ENCODE measurements at places on chromosomes 3 and 15.

- no peak for DNase-seq
Observed at GRCh38 chr3:64209866-64210621, 15.2 kb downstream of the PRICKLE2 start.

DNA sequence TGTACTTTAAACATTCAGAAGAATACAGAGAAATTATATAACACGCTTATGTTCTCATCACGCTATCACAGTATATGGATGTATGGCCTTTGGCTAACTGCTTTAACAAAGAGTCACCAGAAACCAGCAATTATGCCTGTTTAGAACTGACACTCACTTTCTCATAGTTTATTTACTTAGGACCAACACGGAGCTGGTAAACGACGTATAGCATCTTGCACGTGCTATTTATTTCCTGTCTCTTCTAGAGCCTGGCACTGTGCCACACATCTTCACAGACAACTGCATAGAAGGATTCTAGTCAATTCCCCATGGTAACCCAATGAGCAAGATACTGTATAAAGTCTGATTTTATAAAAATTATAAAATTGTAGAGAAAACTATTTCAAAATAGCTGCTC is 43.6 kb downstream of the TBC1D2B start:
- DNase-seq = no peak

- DNase-seq = no peak
Observed at GRCh38 chr15:90819390-90819789, 49.0 kb upstream of the FURIN start.

DNA sequence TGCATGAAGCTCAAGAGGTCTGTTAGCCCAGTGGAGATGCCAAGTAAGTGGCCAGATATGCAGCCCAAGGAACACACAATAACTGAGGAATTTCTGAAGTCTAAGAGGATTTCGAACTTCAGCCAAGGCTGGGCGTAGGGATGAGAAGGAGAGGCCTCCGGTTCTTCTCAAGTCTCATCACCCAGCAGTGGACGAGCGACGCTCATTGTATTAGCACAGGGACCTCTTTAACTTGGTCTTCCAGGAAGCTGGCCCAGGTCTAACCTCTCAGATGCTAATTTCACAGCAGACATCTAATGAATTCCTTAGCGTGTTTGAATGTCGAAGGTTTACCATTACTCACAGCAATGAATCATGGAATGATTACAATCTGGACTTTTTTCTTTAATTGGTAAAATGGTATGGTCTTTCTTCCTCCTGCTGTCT is 85.0 kb downstream of the HES1 start:
- DNase-seq = no peak

DNA sequence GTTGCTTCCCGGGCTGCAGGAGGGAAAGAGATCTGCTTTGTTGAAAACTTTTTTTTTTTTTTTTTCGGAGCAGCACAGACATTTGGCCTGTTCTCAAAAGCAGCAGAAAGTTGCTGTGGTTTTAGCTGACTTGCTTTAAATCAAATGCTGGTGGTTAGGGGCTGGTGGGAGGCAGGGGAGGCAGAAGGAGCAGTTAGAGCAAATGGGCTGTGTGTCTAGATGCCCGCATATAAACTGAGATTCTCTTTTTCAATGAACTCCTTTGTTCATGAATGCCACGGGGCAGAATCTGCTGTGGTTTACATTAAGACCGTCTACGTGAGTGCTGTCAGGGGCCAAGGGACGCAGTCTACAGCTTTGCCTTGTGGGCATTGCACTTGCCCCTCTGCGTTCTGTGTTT is 95.9 kb downstream of the FLNB start:
- no peak for DNase-seq

- DNase-seq = no peak
Observed at GRCh38 chr15:33313491-33313890, 2.7 kb downstream of the RYR3 start.

DNA sequence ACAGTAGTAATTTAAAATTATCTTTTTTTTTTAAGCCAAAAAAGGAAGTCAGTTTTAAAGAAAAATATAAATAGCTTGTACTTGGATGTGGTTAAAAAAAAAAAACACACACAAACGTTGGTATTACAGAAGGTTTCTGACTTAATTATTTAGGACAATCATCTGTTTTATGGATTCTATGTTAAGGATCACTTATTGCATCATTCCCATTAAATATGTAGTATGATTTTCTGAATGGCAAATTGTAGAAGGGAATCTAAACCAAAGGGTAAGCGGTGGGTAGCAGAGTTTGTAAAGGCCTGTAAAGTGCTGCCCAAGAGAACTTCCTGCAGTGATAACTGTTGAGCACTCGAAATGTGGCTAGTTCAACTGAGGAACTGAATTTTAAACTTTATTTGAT is 8.0 kb downstream of the SENP2 start:
- DNase-seq = no peak

GRCh38 chr15:51199541-51199940 is 104.8 kb upstream of the TNFAIP8L3 start:
- no peak for DNase-seq

DNA sequence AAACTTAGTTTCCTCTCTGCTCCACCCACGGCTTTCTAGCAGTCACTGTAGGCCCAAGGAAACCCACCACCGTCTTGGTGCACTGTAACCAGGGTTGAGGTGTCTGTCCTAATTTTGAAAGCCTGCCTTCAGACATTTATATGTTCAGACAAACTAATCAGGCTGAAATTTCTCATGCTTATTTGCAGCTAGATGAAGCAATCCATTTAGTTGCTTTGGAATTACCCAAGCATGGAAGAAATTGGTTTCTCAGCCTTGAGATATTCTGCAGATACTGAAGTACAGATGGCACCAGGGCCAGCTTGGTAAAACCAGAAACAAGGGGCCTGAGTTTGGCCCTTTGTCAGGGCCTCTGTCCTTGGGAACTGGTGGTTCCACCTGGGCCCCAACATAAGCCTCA is 105.4 kb downstream of the CACNA1D start:
- DNase-seq = no peak

GRCh38 chr15:67174446-67174845 is 80.0 kb downstream of the AAGAB start:
- no peak for DNase-seq

DNA sequence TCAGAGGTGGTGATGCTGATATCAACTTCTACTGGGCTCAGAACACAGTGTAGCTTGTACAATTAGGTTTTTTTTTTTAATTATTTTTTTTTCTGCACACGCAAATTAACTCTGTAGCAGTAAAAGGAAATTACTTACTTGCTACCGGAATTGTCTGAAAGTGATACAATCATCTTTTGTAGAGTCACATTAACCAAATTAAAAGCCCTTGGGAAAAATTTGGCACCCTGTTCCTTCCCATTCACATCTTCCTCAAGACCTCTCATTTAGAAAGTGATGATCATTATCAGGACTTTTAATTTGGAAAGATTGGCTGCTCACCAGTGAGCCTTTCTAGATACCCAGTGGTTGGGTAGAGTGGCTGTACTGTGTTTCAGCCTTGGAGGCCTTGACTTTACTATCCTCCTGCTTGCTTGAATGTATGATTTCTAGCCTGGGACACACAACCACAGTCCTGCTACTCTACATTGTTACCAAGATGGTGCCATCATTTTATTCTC is 158.3 kb downstream of the ECT2 start:
- DNase-seq = no peak

- DNase-seq = no peak
Observed at GRCh38 chr3:154361099-154361498, 36.8 kb upstream of the DHX36 start.

GRCh38 chr3:20405744-20406143 is 219.7 kb upstream of the SGO1 start:
- DNase-seq = peak; percentile 69

DNA sequence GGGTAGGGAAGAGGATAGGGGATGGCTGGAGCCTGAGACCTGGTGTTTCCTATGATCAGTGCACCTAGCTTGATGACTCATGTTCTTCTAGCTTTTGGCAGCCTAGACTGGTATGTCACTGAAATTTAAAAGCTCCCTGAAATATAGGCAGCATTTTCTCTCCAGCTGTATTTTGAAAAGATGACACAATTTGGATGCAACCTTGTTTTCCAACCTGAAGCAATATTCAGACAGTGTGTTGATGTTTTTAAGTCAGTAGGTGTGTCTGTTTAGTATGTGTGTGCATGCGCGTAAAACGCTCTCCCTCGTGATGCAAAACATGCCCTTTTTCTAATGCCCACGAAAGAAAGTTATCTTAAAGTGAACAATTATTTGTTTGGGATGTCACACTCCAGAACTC is 58.5 kb downstream of the RPL22L1 start:
- peak; percentile 18 for DNase-seq

DNA sequence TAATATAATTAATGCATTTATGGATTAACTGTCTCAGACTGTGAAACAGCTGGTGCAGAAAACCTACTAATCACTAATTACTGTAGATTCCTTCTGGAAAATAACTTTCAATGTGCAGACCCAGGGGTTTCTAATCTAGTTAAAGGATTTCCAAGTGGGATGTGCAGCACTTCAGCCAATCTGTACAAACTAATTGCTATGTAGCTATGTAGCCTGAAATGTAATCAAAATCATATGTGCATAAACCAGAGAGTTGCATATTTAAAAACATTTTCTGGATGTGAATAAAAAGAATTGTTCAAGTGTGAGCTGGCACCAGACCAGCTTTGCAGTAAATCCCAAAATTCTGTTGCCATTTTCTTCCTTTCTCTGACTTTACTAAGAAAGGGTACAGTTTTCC is 127.5 kb upstream of the CD96 start:
- no peak for DNase-seq

- DNase-seq = peak; percentile 27
Observed at GRCh38 chr15:38554354-38554753, 10.3 kb downstream of the RASGRP1 start.

GRCh38 chr15:58650102-58650501 is 99.4 kb downstream of the ADAM10 start:
- DNase-seq = no peak

GRCh38 chr3:40718209-40718608 is 193.4 kb downstream of the ZNF621 start:
- DNase-seq = no peak

DNA sequence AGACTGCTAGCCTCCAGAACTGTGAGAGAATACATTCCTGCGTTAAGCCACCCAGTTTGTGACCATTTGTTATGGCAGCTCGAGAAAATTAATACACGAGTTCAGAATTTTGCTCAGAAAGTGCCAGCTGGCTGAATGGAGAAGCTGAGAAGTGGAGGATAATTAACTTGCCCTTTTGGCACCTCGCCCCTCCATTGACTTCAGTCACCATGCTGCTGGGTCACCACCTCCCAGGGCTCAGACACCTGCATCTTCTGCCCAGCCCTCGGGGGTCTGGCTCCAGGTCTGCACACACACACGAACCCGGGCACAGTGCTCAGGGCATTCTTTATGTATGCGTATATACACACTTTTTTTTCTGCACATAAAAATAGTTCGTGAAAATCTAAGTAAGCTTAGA is 32.0 kb downstream of the AMOTL2 start:
- no peak for DNase-seq
